CD4-positive, CD25-positive, alpha-beta regulatory T cell (primary cell): ENCODE measurements at places on chromosomes 7 and 10. TPM values are rescaled to one million over a fixed set of nuclear protein-coding genes. Genes with fewer than 3 reads are reported as not detected.
A peak's percentile ranks its signal among the peaks of the same experiment; 100 is the strongest.

Gene LRIT1
- polyA plus RNA-seq, result not detected

Gene RTKN2
- polyA plus RNA-seq, result 61.8 TPM

Gene CDH23
- polyA plus RNA-seq, result 1.1 TPM

- H3K4me3 ChIP-seq, result no peak overlapping the region
- no peak for DNase-seq
- H3K27ac ChIP-seq, result no peak overlapping the region
- no peaks in the 10 kb centered on the region for H3K27me3 ChIP-seq
- peaks cover 18% of the 10 kb centered on the region for H3K36me3 ChIP-seq
- peaks cover 58% of the 10 kb centered on the region for H3K4me1 ChIP-seq
These were observed 10.1 kb downstream of the NCOA4 start for GRCh38 chr10:46020344-46020657.

DNA sequence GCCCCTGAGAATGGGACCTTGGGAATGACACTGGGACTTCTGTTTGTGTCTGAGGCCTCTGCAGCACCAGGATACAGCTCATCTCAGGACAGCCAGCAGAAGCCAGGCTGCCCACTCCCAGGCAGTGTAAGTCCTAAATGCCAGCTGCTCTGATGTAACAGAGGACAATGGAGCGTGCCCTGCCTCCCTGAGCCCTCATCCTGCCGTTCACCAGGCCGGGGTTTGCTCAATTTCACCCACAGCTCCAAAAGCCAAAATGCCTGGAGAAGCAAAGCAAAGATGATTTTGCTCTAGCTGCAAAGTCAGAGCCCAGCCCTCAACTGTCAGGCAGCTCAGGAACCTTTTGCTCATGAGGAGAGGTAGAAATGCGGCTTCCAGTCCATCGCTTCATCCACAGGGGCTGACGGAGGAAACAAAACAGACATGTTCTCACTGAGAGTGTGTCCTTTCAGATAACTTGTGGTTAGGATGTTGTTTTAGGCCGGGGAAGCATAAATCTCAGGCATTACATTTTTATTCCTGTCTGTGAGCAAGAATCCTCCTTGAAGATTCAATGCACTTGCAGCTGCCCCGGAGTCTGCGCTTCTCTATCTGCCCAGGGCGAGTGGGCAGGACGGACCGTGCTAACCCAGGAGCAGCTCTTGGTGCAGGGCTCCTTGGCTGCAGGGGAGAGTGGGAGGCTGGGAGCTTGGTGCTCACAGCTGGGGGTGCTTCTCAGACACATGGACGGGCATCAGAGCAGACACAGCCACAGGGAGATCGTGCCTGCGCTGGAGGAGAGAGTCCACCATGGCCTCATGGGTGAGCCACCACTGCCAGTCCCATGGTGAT, 83.2 kb upstream of the CHST15 start:
- DNase-seq, result no peak
- no peaks in the 10 kb centered on the region for H3K4me1 ChIP-seq
- no peak overlapping the region for H3K27ac ChIP-seq
- no peaks in the 10 kb centered on the region for H3K27me3 ChIP-seq

GRCh38 chr7:96224685-96225084, 97.2 kb downstream of the SLC25A13 start:
- no peak overlapping the region for H3K27ac ChIP-seq
- DNase-seq, result peak; percentile 6
- H3K27me3 ChIP-seq, result no peaks in the 10 kb centered on the region
- H3K4me3 ChIP-seq, result no peak overlapping the region
- peaks cover 3% of the 10 kb centered on the region for H3K36me3 ChIP-seq

GRCh38 chr10:24722676-24723385, 856 bp downstream of the ARHGAP21 start:
- no peaks in the 10 kb centered on the region for H3K36me3 ChIP-seq
- H3K27ac ChIP-seq, result peak overlapping the region; percentile 33
- peak; percentile 54 for DNase-seq
- peak overlapping the region; percentile 77 for H3K4me3 ChIP-seq
- H3K4me1 ChIP-seq, result peaks cover 29% of the 10 kb centered on the region

DNA sequence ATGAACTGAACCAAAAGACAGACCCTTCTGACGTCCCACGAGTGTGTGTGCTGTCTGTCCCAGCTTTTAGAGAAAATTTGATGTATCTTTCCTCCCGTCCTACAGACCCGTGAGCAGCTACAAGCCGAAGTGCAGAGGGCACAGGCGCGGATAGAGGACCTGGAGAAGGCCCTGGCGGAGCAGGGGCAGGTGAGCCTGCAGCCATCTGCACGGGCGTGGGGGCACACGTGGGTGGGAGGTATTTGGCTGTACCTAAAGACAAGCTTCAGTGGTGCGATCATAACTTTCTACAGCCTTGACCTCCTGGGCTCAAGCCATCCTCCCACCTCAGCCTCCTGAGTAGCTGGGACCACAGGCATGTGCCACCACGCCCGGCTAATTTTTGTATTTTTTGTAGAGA, 41.7 kb upstream of the DPYSL4 start:
- DNase-seq, result no peak
- no peak overlapping the region for H3K4me3 ChIP-seq
- no peaks in the 10 kb centered on the region for H3K36me3 ChIP-seq
- H3K27ac ChIP-seq, result no peak overlapping the region
- no peaks in the 10 kb centered on the region for H3K4me1 ChIP-seq

DNA sequence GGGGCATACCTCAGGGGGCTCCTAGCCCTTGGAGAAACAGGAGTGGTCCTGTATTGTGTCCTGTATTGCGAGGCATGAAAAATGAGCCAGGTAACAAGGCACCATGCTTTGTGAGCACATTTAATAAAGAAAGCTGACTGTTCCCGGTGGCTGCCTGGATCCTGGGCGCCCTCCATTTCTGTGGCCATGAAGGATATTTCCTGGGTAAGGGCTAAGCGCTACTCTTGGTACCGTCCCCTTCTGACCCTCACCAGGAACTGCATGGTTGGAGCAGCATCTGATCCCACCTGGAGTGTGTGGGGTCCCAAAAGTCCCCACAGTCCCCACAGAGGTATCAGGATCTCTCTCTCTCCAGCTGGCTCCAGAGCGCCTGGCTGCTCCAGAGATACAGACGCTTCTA, 139.5 kb downstream of the MAPK8 start:
- no peak for DNase-seq
- no peaks in the 10 kb centered on the region for H3K4me1 ChIP-seq
- H3K27me3 ChIP-seq, result no peaks in the 10 kb centered on the region
- no peak overlapping the region for H3K27ac ChIP-seq
- no peak overlapping the region for H3K4me3 ChIP-seq
- no peaks in the 10 kb centered on the region for H3K36me3 ChIP-seq

DNA sequence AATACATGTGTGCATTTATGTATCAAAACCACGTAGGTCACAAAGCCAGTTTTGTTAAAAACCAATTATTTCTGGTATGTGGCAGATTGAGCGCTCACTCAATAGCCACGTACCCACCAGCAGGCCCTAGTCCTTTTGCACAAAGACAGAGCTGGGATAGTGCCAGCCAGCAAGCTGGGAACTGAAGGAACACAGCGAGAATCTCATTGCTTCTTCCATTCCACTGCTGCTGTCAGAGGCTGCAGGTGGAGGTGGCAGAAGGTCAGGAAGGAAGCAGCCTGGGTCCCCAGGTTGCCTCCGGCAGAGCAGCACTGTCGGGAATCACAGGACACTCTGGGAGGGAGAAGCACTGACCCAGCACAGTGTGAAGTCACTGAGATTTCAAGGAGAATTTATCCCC, 385.5 kb upstream of the PFKP start:
- H3K27ac ChIP-seq, result no peak overlapping the region
- H3K4me1 ChIP-seq, result no peaks in the 10 kb centered on the region
- no peak for DNase-seq
- H3K27me3 ChIP-seq, result no peaks in the 10 kb centered on the region
